Osteoblast (primary cell): ENCODE measurements at places on chromosomes 5 and 9. TPM values are rescaled to one million over a fixed set of nuclear protein-coding genes. Genes with fewer than 3 reads are reported as not detected.

The KIAA0825 gene
- total RNA-seq: 8.0 and 10.0 TPM in 2 replicates

The SLC9A3 gene
- 1.2 and 1.4 TPM in 2 replicates for total RNA-seq

The FBP1 gene
- total RNA-seq: 0.72 TPM in 1 of 2 replicates, not detected in the other

The CARTPT gene
- not detected in 2 replicates for total RNA-seq

The HK3 gene
- under 0.01 and 1.8 TPM in 2 replicates for total RNA-seq

The LSM11 gene
- 4.4 and 4.7 TPM in 2 replicates for total RNA-seq

The DBH gene
- not detected in 2 replicates for total RNA-seq

The PAPPA gene
- 56.5 and 86.9 TPM in 2 replicates for total RNA-seq

- no peaks in the 10 kb centered on the region for H3K27me3 ChIP-seq
- no peak overlapping the region for H3K4me3 ChIP-seq
- peaks cover 39% of the 10 kb centered on the region for H3K4me1 ChIP-seq
- peaks cover 18% of the 10 kb centered on the region for H3K36me3 ChIP-seq
These were observed 22.6 kb upstream of the CTNNAL1 start for GRCh38 chr9:109035684-109036423.

- no peak overlapping the region for H3K27ac ChIP-seq
- no peaks in the 10 kb centered on the region for H3K36me3 ChIP-seq
- no peak for DNase-seq
- no peak overlapping the region for H3K4me3 ChIP-seq
These were observed 329.1 kb downstream of the MARCHF11 start for GRCh38 chr5:15850536-15850935.

GRCh38 chr9:28177142-28177541 lies 603.9 kb upstream of the C9orf72 start:
- H3K4me1 ChIP-seq: no peaks in the 10 kb centered on the region
- H3K27me3 ChIP-seq: no peaks in the 10 kb centered on the region
- H3K27ac ChIP-seq: no peak overlapping the region
- H3K4me3 ChIP-seq: no peak overlapping the region
- H3K36me3 ChIP-seq: no peaks in the 10 kb centered on the region

DNA sequence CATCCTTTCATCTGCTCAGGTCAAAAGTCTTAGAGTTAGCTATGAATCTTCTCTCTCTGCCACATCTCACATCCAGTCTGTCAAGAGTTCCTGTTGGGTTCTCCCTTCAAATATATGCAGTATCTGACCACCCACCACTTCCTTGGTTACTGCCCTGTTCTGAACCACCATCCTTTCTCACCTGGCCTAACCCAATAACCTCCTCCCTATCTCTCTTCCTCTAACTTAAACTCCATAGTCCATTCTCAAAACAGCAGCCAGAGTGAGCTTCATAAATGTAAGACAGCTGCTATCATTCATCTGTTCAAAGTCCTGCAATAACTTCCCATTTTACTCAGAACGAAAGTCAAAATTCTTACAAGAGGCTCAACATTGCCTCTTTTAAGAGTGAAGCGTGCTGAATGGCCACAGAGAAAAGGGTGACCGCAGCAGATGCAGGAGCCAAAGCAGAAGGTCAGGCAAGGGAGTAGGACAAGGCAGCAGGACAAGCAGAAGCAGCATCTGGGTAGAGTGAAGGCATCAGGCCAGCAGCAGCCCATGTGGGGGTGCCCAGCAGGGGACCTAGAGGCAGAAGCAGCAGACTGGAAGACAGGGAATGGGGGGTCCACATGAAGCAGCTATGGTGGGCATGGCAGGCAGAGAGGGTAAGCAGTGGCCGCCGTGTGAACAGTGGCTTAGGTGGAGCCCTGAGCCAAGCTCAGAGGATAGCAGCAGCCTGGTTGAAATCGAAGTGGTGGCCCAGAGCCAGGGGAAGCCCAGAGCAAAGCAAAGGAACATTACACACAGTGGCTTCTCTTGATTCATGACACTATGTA lies 39.3 kb upstream of the CDC42SE2 start:
- no peak overlapping the region for H3K4me3 ChIP-seq
- H3K36me3 ChIP-seq: no peaks in the 10 kb centered on the region
- H3K27ac ChIP-seq: no peak overlapping the region
- H3K4me1 ChIP-seq: peaks cover 2% of the 10 kb centered on the region

- no peak overlapping the region for H3K4me3 ChIP-seq
- H3K27me3 ChIP-seq: no peaks in the 10 kb centered on the region
- H3K4me1 ChIP-seq: peaks cover 52% of the 10 kb centered on the region
- no peaks in the 10 kb centered on the region for H3K36me3 ChIP-seq
- DNase-seq: no peak
- no peak overlapping the region for H3K27ac ChIP-seq
These were observed 44.6 kb upstream of the SLC25A51 start for GRCh38 chr9:37948417-37948980.

DNA sequence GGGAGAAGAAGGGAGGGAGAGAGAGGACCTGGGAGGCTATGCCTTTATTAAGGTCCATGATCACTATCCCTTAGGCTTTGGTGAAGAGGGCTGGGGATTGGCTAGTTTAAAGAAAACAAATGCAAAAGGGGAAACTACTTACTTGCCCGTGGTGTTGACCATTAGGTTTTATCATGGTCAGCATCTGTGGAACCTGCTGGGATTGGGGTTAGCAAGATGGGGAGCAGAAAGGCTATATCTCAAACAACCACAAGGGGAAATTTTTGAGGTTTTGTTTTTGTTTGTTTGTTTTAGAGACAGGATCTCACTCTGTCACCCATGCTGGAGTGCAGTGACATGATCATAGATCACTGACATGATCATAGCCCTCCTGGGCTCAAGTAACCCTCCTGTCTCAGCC lies 9.0 kb upstream of the RAD23B start:
- H3K27ac ChIP-seq: peak overlapping the region; percentile 51

- H3K4me3 ChIP-seq: no peak overlapping the region
- H3K27ac ChIP-seq: no peak overlapping the region
- H3K36me3 ChIP-seq: peaks cover 71% of the 10 kb centered on the region
- H3K4me1 ChIP-seq: no peaks in the 10 kb centered on the region
- peak; percentile 97 for DNase-seq
- no peaks in the 10 kb centered on the region for H3K27me3 ChIP-seq
These were observed 46.6 kb upstream of the IPPK start for GRCh38 chr9:92716557-92716956.

DNA sequence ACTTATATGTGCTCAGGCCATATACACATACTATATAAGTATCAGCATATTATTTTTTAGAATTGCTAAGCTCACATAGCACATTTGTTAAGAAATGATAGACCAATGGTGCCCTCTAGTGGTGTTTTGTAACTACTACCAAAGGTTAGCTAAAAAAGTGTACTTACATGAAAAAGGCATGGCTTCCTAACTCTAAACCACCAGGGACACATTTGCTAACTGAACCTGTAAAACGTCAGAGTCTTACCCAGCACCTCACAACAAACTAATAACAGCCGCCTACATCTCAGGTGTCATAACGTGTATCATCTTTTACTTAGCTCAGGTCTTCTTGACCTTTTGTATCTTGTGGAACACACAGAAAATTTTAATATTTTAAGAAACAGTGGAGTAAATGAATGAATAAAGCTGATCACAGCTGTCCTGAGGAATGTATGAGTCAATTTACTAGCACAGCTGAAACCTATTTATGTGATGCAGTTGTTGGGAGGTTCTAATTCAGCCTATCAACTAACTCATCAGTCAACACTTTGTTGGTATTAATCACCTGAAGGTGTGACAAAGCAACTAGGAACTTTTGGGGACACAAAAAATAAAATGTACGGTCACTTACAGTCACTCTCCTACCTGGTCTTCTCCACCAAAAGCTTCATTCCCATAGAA lies 72.9 kb downstream of the BAAT start:
- H3K36me3 ChIP-seq: no peaks in the 10 kb centered on the region
- H3K4me3 ChIP-seq: no peak overlapping the region
- H3K27me3 ChIP-seq: no peaks in the 10 kb centered on the region

DNA sequence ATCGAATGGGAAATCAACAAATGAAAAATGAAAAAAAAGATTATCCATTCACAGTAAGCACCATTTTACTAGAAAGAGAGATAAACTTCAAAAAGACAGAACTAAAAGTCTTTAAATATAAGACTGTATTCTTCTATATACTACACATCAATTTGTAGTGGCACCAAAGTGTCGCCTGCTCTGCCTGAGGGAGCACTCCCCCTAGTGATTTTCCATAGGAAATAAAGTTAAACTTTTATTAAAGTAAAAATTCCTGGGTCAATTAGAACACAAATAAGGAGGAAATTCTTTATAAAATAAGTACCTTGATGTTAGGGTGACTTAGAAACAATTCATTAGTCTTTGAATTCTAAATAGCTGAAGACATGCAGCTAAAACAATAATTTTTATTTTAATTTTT lies 9.7 kb downstream of the RAD1 start:
- H3K27me3 ChIP-seq: no peaks in the 10 kb centered on the region
- DNase-seq: no peak

GRCh38 chr5:95191330-95191729 lies 93.6 kb downstream of the MCTP1 start:
- no peaks in the 10 kb centered on the region for H3K4me1 ChIP-seq
- no peak overlapping the region for H3K27ac ChIP-seq
- no peak overlapping the region for H3K4me3 ChIP-seq
- no peaks in the 10 kb centered on the region for H3K36me3 ChIP-seq
- no peaks in the 10 kb centered on the region for H3K27me3 ChIP-seq

DNA sequence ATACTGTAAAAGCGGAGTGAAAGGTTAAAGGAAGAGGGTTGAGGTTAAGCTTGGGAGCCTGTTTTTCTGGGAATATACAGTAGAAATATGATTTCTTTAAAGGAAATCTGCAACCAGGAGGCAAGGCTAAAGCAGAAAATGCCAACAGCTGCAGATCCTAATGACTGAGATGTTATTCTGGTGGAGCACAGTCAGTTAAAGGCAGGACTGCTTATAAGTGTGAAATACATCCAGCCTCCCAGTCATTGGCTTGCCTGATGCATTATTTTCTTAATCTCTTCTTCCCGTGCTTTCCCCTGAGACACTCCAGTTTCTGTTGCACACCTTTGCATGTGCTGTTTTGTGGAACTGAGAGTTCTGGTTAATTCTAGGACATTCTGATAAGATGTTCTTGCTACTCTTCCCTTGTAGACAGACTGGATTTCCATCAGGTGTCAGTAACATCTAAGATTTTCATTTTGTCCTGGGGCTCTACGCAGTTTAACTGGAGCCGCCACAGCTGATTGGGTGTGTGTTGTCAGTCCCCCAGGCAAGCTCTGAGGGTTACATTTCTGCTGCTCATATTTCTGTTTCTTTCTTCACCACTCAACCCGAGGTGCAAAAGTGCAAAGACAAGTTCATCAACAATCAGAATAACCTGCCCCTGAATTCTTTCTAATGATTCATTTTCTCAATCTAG lies 44.4 kb downstream of the CAST start:
- H3K27ac ChIP-seq: no peak overlapping the region
- H3K4me1 ChIP-seq: peaks cover 36% of the 10 kb centered on the region
- H3K4me3 ChIP-seq: no peak overlapping the region
- no peaks in the 10 kb centered on the region for H3K36me3 ChIP-seq
- no peaks in the 10 kb centered on the region for H3K27me3 ChIP-seq
- DNase-seq: no peak

DNA sequence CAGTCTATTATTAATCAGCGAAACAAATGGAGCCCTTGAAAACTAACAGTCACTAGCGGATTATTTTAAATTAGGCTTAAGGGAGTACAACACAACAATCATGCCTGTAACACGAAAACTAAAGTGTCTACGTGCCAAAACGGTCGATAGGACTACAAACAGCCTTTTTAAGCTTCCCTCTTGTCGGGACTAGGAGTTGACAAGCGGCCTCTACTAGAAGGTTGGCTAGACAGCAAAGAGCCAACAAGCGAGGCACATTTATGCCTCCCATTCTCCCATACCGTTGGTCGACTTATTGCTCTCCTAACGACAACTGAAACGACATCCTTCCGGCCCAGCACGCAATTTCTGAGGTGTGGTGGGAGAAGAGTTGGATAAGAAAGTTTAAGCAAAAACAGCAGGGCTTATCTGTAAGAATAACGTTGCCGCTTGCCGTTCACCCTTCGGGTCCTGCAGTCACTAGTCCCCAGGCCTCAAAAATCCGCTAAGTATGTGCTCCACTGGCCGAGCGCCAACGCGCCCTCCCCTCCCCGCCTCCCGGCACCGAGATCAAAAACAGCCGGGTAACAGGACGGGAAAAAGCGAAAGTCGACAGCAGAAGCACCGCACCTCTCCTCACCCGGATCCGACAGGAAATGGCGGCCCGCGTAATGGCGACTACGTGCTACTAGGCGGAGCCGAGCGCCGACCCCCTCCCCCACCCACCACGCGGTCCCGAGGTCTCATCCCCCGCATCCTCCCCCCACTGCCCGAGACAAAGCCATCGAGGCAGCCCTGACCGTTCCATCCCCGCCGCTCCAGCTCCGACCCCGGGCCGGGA lies 813 bp downstream of the HNRNPK start:
- no peaks in the 10 kb centered on the region for H3K27me3 ChIP-seq
- H3K4me1 ChIP-seq: peaks cover 22% of the 10 kb centered on the region
- peak overlapping the region; percentile 99 for H3K27ac ChIP-seq
- DNase-seq: peak; percentile 88
- peaks cover 38% of the 10 kb centered on the region for H3K36me3 ChIP-seq
- H3K4me3 ChIP-seq: peak overlapping the region; percentile 95

DNA sequence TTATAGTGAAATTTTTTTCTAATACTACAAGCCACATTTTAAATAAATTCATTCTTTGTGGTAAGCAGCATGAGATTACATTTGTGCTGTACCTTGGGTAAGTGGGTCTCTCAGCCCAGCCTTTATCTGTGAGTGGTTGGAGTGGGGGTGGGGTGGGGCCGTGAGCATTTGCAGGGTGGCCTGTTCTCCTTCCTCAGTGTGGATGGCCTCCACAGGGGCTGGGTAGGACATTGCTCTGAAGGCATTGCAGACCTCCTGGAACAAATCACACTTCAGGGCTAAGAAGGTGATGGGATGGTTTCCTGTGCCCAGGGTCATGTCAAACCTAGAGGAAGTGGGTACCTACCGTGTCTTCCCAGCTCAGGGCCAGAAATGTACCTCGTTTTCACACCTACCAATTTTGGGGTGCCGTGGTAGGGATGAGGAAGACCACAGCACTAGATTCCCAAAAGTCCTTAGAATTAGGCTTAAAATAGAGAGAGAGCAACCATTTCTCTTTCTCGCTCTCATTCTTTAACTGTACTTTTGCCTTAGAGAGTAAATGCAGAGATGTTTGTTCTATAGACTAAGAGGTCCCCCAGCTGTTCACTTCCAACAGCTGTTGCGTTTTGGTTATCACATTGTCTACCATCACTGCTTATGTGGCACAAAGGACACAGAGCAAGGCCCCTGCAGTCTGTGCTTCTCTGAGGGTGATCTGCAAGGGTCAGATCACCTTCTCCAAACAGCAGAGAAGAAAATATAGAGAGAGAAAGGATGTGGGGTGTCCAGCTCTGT lies 83.4 kb upstream of the CTSL start:
- no peak for DNase-seq
- H3K36me3 ChIP-seq: peaks cover 3% of the 10 kb centered on the region
- no peak overlapping the region for H3K4me3 ChIP-seq
- no peak overlapping the region for H3K27ac ChIP-seq
- H3K4me1 ChIP-seq: no peaks in the 10 kb centered on the region

GRCh38 chr9:96567203-96567700 lies 52.4 kb downstream of the CDC14B start:
- no peaks in the 10 kb centered on the region for H3K36me3 ChIP-seq
- no peaks in the 10 kb centered on the region for H3K27me3 ChIP-seq
- H3K4me3 ChIP-seq: peak overlapping the region; percentile 83
- peak overlapping the region; percentile 54 for H3K27ac ChIP-seq
- DNase-seq: peak; percentile 91
